ENCODE measurements at places on chromosomes 2 and 18.

- no peak for DNase-seq
These were observed 287.7 kb upstream of the ID2 start for GRCh38 chr2:8394131-8394530.

- DNase-seq: no peak
These were observed 152.4 kb downstream of the LRRC30 start for GRCh38 chr18:7383002-7383980.

DNA sequence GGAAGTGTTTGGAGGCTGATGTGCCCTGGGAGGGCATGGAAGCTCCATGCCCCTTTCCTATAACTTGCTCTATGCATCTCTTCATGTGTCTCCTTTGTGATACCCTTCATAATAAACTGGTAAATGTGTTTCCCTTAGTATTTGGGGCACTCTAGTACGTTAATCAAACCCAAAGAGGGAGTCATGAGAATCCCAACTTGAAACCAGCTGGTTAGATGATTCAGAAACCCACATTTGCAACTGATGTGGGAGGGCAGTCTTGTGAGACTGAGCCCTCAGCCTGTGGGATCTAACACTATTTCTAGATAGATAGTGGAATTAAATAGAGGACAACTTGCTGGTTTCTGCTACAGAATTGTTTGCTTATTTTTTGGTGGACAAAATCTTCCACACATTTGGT, 20.3 kb downstream of the ANKRD30B start:
- DNase-seq: no peak

- no peak for DNase-seq
These were observed 121.1 kb downstream of the ACOXL start for GRCh38 chr2:110853516-110853915.

GRCh38 chr2:177629357-177630024, 236.9 kb downstream of the AGPS start:
- DNase-seq: no peak

DNA sequence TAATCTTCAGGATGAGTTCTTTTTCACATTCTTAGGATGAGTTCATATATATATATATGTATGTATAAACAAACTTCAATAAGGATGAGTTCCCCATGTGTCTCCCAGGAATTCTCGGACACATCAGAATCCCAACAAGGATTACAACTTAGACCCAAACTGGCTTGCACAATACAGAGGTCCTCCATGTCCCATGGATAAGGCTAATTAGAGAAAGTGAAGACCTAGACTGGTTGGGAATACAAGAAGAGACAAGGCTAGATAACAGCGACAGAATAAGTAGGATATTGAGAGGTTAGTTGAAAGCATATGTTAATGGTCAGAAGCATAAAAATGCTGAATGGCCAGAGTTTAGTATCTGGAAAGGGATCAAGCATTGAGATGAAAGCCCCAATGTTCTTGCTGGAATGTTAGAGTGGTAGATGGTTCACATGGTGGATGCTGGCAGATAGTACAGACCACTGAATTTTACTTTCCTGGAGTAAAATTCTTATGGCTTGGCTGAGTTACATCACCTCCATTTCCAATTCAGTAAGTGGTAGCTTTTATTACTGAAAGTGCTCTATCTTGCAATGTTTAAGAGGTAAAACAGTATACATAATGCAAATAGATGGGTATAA, 154.9 kb upstream of the EPHA4 start:
- no peak for DNase-seq

- no peak for DNase-seq
These were observed 99.2 kb downstream of the PTPRM start for GRCh38 chr18:7666195-7666776.

- DNase-seq: no peak
These were observed 19.8 kb downstream of the SMAD7 start for GRCh38 chr18:48930926-48931325.

GRCh38 chr2:239198221-239198620, 202.6 kb downstream of the HDAC4 start:
- DNase-seq: no peak

DNA sequence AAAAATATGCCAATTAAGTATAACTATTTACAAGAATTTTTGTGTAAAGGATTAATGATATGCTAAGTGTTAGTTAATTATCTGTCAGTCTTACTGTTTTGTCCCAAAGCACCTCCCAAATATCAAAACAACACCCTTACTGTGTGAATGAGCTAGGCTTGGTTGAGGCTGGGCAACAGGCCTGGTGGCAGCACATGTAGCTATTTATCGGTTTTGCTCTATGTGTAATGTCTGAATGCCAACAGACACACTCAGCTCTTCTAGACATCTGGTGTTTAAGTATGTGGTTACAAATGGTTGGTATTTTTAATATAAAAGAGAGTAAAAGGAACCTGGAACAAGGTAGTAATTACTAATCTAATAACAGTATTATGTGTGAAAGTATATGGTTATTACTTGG, 175.3 kb downstream of the RAB3GAP1 start:
- no peak for DNase-seq

- DNase-seq: no peak
These were observed 43.3 kb downstream of the OSBPL6 start for GRCh38 chr2:178237488-178238153.
